ENCODE measurements at places on chromosomes 7 and 10.

DNA sequence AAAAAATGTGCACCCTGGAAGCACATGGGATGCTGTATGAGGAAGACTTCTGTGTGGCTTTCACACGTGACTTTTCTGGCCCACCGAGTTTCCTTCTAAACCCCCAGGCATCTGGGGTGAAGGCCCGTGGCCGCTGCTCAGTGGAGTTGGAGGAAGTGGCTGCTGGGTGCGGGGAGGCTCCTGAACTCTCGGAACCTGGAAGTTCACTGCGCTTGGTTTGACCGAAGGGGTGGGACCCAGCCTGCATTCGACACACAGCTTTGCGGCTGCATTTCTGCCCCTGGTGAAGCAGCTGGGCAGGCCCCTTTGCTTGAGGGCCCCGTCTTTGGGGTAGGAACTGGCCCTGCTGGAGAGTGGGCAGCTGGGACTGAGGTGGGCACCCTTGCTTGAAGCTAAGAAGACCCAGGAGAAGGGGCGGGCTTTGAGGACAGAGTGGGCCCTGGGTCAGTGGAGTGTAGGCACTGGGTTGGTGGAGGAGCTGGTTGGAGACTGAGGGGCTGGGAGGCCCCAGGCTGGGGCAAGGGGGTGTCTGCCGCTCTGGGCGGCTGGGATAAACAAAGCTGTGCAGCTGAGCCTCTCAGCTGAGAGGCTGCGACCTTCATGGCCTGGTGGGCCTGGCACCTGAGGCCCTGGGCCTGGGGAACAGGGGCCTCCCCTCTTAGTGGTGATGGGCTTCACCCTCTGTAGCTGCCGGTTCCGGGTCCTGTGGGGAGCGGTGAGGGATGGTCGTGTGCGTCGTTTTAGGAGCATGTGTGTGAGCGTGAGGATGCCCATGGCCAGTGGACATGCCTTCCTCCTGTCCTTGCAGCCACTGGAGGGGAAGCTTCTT lies 78.0 kb downstream of the INPP5A start:
- DNase-seq: no peak

DNA sequence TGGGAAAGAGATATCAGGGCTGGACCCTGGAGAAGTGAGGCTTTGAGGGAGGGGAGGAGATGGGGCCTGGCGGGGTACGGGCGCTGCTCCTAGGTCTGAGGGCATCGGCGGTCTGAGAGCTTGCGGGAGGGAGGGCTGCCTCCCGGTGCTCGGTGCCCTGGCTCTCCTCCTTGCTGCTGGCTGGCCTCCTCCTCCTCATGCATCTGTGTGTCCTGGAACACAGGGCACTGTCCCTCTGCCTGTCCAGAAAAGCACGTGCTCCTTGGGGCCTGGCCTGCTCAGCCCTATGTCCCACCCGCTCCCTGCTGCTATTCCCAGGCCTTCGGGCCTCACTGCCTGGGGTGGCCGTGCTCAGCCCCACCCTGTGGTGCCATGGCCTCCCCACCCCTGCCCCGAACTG lies 166.9 kb downstream of the RNF216 start:
- DNase-seq: no peak

GRCh38 chr7:25820432-25821040 lies 331.5 kb upstream of the NFE2L3 start:
- no peak for DNase-seq

DNA sequence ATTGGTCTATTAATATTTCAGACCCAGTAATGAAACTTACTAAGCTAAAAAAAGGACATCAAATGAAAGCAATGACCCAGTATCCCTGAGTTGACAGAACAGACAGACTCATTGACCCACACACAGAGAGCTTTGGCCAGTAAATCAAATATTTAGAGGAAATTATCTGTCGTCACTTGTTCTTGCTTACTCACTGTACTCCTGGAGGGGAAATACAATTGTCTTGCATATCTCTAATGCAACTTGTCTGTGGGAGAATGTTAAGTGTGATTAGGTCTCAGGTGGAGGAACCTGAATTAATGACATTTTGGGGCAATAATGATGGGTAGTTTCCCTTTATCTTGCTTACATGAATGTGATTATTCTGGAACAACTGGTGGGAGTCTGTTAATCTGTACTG lies 80.4 kb downstream of the CUBN start:
- DNase-seq: no peak

GRCh38 chr7:17155529-17155928 lies 142.9 kb upstream of the AHR start:
- DNase-seq: no peak

DNA sequence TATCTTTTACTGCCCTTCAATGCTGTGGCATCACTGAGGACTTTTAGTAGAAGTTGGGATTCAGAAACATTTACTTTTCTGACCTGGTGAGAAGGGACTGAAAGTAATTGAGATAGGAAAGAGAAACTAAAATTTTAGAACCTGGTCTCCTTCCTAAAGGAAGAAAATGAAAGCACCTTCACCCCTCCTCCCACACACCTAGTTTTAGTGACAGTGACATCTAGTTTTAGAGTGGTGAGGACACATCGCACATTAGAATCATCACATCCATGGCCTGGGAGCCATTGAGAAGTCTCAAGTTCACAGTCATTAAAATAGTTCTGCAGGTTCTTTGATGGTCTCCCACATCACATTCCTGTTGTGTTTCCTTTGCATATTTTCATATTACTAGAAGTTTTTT lies 16.1 kb downstream of the TAS2R41 start:
- DNase-seq: no peak

DNA sequence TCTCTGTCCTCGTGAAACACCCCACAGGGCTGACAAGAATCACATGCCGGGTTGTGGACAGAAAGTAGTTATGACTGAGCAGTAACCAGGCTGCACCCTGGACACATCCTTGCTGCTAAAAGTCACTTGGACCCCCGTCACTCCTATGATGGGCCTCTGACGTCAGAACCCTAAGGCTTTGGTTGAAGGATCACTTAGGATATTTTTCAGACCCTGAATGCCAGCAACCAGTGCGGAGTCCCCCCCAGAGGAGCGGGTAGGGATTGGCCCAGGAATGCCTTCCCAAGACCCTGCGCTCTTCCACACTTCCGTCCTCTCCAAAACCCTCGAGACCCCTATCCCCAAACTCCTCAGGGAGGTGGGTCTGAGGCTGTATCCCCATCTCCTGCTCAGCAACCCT lies 52.1 kb downstream of the CFAP46 start:
- no peak for DNase-seq

Measured in kidney tubule cell (primary cell).